Stimulated activated CD8-positive, alpha-beta memory T cell treated with anti-CD3 and anti-CD28 coated beads, Interleukin-4, amount 100 ng/mL, for 1 hour (primary cell): ENCODE measurements at places on chromosomes 11 and 22.

DNA sequence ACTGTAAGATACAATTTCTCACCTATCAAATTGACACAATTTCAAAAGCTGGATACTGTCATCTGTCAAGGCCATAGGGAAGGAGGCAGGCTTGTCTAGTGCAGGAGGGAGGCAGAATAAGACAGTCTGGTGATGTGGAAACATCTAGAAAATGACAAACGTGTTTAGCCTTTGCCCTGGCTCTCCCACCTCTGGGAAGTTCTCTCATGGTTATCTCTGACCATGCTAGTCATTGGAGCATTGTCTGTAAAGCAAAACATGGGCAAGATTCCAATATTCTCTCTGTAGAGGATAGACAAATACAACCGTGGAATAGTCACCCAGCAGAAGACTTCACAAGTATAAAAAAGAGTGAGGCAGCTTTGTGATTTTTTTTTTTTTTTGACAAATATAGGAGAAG is 9.1 kb upstream of the SERHL2 start:
- DNase-seq, result no peak

- no peak for DNase-seq
Measured at GRCh38 chr11:82831364-82831763, 68.9 kb downstream of the PRCP start.

GRCh38 chr22:40203572-40203971 is 25.8 kb downstream of the TNRC6B start:
- DNase-seq, result no peak

DNA sequence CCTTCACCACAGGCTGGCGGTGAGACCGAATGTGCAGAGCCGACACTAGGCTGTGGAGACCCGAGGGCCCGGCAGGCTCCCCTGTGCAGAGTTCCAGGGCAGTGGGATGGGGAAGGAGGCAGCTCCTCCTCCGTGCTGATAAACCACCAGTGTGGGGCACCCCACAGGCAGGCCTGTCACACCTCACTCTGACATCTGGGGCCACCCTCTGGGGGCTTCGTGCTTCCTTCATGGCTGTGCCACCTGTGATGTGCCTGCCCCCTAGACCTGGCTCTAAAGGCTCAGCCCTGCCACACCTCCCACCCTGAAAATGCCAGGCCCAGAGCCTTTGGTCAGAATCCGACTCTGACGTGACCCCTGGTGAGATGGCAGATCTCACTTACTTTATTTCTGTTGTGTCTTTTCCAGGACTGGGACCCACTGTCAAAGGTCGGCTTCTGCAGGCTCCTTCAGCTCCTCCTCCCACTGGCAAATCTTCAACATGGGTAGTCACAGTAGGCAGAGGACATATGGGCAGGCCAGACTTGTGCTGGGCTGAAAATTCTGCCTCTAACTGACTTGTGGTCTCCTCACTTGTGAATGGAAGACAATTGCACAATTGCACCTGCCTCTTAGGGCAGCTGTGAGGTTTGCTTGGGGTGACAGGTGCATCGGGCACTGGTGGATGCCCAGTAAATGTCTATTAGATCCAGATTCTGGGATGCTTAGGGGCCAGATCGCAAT is 46.2 kb upstream of the TSKU start:
- DNase-seq, result no peak

DNA sequence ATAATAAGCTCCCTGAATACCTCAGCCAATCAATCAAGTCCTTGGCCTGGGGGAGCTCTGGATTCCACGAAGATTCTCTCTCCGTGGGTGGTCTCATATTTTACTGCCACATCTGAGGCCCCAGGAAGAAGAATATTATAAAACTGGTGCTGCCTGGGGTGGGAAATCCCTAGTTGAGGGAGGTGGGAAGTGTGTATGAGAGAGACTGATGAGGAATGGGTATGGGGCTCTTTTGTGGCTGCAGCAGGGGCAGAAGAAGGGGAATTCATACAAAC is 71.5 kb downstream of the SYN3 start:
- no peak for DNase-seq

DNA sequence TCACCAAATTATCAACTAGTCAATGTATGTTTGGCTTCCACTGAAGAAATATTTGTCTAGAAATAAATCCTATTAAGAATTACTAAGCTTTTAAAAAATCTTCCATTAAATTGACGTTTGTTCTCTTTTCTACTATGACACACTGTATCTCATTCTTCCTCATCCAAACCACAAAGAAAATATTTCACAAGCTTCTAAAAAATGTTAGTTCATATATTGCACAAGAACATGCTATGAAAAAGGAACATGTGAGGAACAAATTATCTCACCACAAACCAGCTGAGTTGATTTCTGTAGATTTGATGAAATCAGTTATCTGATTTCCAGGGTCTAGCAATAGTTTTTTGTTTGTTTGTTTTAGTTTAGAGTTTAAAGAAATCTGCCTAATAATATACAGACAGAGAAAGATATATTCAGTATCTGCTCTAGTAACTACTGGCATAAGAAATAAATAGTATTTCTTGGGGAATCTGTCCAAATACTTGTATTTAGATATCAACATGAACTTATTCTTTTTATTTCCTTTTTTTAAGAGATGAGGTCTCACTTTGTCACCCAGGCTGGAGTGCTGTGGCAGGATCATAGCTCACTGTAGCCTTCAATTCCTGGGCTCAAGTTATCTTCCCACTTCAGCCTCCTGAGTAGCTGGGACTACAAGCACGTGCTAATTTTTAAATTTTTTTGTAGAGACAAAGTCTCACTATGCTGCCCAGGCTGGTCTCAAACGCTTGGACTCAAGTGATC is 161.7 kb downstream of the ATG16L2 start:
- DNase-seq, result no peak

DNA sequence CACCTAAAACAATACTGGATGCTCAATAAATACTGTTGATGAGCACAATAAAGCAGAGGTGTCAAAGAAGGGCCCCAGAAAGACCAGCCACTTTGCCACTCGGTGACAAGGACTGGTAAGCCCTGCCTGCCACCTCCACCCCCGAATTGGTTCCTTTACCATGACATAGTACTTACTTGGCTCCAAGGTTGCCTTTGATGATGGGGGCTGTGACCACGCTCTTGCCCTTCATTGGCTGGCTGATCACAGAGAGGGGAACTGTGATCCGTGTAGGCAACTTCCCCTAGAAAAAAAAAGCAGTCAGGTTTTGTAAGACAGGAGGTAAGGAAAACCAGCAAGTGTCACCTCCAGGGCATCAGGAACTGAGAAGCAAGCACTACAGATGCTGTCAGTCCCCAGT is 29.7 kb downstream of the NFRKB start:
- no peak for DNase-seq

GRCh38 chr22:24833881-24834495 is 28.0 kb downstream of the SGSM1 start:
- no peak for DNase-seq

GRCh38 chr22:47166446-47167016 is 404.1 kb downstream of the TBC1D22A start:
- no peak for DNase-seq
